ENCODE measurements at places on chromosomes 2 and 18.

DNA sequence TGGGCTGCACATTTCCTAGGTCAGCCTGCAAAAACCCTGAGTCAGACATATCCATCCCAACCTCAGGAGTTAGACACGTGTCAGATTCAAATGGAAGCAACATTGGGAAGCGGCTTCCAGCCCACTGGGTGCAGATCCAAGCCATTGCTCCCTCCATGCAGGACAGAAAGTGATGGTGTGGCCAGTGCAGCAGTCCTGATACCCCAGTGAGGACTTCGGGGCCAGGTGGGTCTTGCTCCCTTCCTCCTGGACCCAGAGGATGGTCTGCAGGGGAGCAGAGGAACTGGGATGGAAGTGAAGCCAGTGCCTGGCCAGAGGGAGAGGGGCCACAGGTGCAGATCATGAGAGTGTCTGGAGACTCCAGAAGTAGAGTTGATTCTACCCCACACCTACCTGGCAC, 252.0 kb downstream of the FAM210A start:
- DNase-seq, result no peak

GRCh38 chr2:236939271-236939670, 146.4 kb upstream of the COPS8 start:
- no peak for DNase-seq

GRCh38 chr18:69494841-69495240, 94.2 kb downstream of the DOK6 start:
- no peak for DNase-seq

DNA sequence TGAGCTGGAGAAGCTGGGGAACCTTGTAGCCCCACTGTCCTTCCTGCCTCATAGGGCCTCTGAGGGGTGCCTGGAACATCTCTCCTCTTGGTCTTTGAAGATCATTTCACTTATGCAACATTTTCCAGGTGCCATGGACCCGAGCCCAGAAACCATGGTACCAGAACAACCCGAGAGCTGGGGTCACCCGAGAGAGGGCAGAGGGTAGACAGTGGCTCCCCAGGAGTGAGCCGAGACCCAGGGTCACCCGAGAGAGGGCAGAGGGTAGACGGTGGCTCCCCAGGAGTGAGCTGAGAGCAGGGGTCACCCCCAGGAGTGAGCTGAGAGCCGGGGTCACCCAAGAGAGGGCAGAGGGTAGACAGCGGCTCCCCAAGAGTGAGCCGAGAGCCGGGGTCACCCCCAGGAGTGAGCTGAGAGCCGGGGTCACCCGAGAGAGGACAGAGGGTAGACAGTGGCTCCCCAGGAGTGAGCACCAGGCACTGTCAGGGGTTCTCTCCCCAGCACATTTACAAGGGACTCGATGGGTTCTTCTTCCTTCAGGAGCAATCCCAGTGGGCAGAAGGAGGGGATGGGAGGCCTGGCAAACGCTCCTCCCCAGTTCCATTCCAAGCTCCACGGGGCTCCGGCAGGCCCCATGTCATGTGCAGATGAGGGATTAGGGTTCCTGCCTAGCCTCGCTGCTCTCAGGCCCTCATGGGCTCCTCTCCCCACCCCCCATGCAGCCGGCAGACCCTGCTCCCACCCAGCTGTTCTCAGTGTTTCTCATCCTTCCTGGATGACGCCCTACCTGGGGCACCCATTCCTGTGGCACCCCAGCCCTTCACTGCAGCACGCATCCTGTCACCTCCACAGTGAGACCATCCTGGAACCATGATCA, 163.5 kb downstream of the RTP5 start:
- DNase-seq, result no peak

- no peak for DNase-seq
These were observed 205.2 kb downstream of the PRKCE start for GRCh38 chr2:45856391-45857274.

DNA sequence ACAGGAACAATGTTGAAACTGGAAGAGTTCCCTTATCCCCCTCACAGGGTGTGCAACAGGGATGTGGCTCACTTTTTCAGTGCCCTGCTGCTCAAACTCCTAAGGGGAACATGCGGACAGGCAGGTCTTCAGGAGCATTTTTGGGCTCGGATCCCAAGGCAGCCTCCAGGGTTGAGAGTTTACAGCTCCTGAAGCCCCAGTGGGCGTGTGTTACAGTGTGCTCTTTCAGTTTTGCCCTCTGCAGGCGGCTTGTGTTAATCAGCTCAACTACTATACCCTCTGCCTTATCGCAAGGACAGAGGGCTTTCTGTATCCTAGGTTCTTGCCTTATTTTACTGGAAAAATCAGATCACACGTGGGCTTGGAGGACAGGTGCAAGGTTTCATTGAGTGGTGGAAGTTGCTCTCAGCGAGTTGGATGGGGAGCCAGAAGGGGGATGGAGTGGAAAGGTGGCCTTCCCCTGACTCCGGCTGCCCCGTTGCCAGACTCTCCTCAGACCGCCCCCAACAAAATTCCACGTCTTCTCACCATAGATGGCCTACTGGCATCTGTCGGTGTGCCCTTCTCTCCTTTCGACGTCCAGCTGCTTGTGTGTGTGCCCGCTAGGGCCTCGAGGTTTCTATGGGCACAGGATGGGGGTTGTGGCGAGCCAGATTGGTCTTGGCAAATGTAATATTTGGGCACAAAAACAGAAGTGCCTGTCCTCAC, 541.9 kb downstream of the TMX3 start:
- DNase-seq, result no peak

DNA sequence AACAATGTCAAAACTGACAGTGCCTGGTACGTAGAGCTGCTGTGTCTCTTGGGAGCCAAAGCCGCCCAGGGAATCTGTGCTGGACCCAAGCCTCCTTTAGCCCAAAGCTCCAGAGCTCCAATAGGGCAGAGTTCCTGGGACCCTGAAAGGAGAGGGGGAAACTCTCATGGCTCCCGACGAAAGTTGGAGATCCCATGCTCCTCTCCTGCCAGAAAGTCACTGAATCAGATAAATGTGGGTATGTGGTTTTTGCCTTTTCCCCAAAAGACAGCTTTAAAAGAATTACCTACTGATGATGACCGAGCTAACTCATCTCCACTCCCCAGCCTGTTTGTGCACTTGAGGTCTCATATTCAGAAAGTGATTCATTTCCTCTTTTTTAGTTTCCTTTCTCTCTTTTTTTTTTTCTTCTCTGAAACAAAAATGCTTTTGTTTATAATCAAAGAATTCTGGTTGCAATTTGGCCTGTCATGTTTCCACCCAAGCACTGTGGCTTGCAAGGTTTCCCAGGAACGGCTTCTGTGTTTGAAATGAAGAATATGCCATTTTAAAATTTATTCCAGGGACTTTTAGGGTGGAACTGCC, 14.1 kb upstream of the PMAIP1 start:
- DNase-seq, result no peak

- no peak for DNase-seq
These were observed 1700.5 kb upstream of the TMEFF2 start for GRCh38 chr2:193895226-193895625.
